ENCODE measurements at places on chromosomes 1 and 21.
A peak's percentile ranks its signal among the peaks of the same experiment; 100 is the strongest.

- DNase-seq, result no peak
Observed at GRCh38 chr1:172549621-172550280, 16.8 kb downstream of the SUCO start.

GRCh38 chr1:50126927-50127715, 18.4 kb downstream of the ELAVL4 start:
- DNase-seq, result no peak

- no peak for DNase-seq
Observed at GRCh38 chr1:58968360-58968952, 184.6 kb upstream of the JUN start.

GRCh38 chr21:38956007-38956406, 150.3 kb downstream of the ETS2 start:
- no peak for DNase-seq

- DNase-seq, result no peak
Observed at GRCh38 chr1:29260531-29260930, 24.2 kb downstream of the PTPRU start.

- DNase-seq, result peak; percentile 78
Observed at GRCh38 chr1:220748089-220748934, at the start of gene MTARC2. Gene MTARC2 (plus strand): TSS chr1:220748322. CDS start chr1:220748532, 210 bp downstream.

- no peak for DNase-seq
Observed at GRCh38 chr21:29077651-29078090, 4.2 kb upstream of the CCT8 start.

GRCh38 chr1:200027264-200027823, at the start of gene NR5A2:
Gene NR5A2 (plus strand): TSS chr1:200027710. CDS start chr1:200027848, 138 bp downstream.
- DNase-seq, result no peak

DNA sequence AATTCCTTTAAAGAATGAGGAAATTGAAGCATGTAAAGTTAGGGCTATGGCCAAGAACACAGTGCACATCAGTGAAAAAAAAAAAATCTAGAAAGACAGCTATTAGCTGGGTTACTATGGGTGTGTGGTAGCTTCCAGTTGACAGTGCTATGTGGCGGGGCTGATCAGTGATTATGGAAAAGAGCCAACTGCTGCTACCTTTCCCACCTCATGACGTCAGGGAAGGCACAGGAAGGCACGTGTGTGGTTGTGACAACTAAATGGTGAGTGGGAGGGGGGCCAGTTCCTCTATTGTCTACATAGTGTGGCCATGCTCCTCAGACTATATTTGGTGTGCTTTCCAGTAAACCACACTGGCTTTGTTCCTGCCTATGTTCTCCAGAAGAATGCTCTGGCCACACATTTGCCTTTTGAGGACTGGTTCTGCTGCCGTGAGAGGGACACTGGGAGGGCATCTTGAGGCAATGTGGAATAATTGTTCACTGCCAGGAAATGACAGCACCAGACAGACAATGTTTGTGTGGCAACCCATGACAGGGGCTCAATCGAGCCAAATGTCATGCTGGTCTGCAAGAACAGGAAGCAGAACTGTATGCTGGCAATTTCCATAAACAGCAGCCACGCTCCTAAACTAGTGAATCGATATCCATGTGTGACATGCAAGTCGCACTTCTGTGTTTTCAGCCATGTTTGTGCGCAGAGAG, 3.0 kb upstream of the SDE2 start:
- no peak for DNase-seq

DNA sequence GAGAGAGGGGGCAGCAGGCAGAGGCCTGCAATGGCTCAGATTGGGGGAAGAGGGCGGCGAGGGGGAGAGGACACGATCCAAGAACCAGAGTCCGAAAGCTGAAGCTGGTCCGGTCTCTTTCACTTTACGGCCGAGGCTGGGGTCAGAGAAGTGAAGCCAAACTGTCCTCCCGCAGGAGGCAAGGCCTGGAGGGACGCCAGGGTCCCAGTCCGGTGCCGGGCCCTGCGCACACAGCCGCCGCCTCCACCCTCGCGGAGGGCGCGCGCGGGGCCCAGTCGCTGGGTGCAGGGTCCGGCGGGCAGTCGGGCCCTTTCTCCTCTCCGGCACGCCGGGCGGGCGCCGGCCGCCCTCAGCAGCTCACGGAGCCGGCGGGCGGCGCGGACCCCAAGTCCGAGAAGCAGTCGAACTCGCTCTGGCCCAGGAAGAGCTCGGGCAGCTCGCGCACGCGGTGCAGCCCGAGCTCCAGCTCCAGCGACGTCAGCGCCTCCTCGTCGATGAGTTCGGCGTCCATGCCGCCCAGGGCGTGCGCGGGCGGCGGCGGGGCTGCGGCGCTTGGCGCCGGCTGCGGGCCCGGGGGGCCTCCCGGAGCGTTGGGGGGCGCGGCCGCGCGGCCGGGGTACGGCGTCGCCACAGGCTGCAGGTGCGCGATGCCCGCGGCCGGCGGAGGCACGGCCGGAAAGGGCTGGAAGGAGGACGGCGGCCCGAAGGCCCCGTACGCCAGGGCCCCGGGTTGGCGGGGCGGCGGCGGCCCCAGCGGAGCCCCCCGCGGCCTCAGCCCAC, 749 bp downstream of the CITED4 start:
- DNase-seq, result peak; percentile 54

- no peak for DNase-seq
Observed at GRCh38 chr1:247336390-247336789, 4.7 kb upstream of the ZNF496 start.

DNA sequence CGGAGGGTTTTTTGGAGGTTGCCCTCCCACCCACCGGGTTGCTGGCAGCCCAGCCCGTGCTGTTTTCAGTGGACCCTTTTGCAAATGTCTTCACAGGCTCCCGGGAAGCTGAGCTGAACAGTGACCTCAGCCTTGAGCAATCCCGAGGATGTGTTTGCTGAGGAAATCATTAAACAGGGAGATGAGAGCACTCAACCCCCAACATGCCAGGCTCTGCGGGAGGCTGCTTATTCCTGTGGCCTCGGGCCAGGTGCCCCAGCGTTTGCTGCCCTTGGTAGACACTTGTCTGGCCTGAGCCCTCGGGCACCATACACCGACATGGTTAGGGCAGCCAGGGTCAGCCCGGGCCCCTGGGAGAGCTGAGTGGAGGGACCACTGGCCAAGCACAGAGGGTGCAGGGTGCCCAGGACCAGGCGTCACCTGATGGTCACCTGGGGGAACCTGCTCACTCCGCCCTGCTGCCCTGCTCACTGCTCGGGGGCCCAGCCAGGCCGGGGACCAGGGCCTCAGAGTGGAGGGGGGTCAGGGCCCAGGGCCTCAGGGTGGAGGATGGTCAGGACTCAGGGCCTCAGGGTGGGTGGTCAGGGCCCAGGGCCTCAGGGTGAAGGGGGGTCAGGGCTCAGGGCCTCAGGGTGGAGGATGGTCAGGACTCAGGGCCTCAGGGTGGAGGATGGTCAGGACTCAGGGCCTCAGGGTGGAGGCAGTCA, 42.5 kb upstream of the POFUT2 start:
- DNase-seq, result no peak

- DNase-seq, result no peak
Observed at GRCh38 chr1:111192658-111193519, 7.6 kb downstream of the DENND2D start.

DNA sequence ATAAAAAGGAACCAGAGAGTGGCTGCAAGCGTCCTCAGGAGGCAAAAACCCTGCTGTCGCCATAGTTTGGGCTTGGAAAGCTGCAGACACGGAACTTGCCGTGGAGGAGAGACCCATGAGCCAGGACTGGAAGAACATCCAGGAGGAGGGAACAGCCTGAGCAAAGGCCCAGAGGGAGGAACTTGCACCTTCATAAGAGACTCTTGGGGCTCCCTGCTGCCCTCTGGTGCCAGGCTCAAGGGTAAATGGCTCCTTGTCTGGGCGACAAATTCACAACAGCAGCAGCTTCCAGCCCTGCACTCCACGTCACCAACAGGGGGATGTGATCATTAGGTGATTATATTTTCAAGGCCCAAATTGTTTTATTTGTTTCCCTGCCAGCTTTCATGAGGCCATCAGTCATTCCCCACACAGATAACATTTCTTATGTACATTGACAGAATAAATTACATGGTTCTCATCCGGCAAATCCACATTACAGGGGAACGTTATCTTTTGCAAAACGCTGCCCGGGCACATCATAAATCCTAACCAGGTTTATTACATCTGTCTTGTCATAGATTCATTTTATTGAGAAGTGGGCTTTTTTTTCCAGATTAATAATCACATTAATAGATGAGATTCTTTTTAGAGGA, 143.0 kb upstream of the GRIK3 start:
- DNase-seq, result peak; percentile 44

GRCh38 chr1:6852136-6852890, 67.1 kb downstream of the CAMTA1 start:
- no peak for DNase-seq

DNA sequence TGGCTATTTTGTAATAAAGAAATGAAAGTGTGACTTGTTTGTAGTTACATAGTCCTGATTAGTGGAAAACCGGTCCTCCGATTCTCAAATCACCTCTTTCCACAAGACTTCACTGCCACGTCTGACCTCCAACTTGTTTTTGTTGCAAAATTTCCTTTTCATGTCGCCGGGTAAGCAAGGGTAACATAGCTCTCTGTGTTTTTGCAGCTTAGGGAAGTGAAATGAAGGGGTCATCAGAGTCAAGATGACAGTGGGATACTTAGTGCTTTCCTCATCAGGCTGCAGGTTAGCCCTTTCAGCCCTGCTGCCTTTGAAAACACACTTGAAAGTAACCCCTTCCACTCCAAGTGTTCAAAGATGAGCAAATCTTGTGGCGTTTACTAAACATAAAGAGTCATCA, 217.9 kb downstream of the USP25 start:
- DNase-seq, result no peak

DNA sequence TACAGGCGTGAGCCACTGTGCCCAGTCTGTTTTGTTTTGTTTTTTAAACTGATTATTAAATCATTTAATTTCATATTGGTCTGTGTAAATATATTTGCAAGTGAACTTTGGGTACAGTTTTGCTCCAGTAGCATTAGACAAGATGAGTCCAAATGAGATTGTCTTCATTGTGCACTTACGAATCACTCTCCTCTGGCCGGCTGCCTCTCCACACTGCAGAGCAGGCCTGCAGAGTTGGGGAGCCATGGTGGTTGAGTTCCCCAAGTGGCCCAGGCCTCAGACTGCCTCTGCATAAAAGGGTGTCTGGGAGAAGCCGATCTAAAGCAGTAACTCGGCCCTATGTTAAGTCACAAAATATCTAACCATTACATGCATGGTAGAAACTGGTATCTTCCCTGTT, 74.8 kb downstream of the ATP5PO start:
- no peak for DNase-seq

GRCh38 chr1:207145401-207146058, 41.5 kb downstream of the C4BPA start:
- DNase-seq, result no peak

- DNase-seq, result no peak
Observed at GRCh38 chr1:115278211-115278610, 59.8 kb downstream of the NGF start.

GRCh38 chr1:190551638-190552037, 74.0 kb upstream of the BRINP3 start:
- no peak for DNase-seq

DNA sequence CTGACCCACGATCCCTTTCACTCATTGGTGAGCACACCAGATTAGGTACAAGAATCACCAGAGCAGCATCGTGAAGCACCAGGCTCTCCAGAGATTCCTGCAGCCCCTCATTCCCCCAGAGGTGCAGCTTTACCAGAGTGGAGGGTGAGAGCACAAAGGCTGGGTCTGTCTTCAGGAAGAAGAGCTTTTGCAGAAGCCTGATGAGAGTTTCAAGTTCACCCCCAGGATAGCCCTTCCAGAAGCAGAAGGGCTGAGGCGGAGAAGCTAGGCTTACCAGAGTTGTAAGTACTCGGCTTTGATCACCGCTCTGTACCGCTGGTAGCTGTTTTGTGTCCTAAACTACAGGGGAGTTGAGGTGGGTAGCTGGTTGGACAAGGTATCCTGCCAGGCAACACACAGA, 3.1 kb downstream of the TSSK3 start:
- no peak for DNase-seq

- DNase-seq, result no peak
Observed at GRCh38 chr1:184866991-184867788, 107.1 kb downstream of the NIBAN1 start.

DNA sequence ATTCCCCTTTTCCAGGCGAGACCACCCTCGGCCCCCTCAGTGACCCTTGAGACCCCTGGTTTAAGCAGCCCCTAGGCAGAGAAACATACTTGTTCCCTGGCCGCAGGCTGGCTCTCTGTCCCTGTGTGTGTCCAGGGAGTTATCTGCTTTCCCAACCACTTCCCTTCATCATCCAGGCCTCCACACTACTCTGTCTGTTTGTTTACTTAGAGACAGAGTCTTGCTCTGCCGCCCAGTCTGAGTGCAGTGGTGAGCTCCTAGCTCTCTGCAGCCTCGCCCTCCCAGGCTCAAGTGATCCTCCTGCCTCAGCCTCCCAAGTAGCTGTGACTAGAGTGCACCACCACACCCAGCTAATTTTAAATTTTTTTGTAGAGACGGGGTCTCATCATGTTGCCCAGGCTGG, 5.8 kb upstream of the VWA1 start:
- DNase-seq, result no peak

GRCh38 chr1:6882414-6882813, 97.2 kb downstream of the CAMTA1 start:
- DNase-seq, result no peak

- no peak for DNase-seq
Observed at GRCh38 chr1:211386921-211387320, 60.3 kb downstream of the TRAF5 start.

DNA sequence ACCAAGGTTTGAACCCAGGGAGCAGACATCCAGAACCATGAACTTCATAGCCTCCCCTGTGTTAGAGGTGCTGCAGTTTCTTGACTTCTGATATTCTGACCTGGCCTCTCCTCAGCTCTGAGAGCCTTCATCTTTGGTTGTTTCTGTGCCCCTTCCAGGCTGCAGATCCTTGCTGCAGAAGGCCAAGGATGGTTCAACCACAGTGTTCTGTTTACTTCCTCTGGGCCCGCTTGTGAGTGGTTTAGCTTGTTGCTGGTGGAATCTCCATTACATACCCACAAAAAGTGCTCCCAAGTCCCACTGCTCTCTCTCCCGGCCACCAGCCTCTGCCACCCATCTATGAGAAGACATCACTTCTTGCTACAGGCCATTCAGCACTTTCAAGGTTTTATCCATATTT, 9.0 kb upstream of the SLC2A7 start:
- DNase-seq, result no peak

DNA sequence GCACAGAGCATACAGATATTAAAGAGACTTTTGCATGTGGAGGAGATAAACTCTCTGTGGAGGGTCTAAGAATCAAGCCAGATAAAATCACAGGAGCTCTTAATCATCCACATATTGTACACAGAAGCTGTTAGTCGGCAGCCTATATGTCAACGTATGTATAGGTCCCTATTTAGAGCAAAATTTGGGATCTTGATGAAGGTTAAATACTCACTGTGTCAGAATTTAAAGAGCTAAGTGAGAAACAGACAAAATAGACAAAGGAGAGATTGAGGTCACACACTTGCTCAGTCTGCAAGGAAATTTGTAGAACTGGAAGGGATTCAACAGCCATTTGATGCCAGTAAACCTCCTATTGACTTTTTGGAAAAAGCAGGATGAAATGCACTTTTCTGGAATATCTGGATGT, 4.1 kb upstream of the IRF2BP2 start:
- DNase-seq, result no peak

All from nephron progenitor cell (in vitro differentiated cells).